Uterus (tissue), 4 donors: ENCODE measurements at places on chromosomes 7 and 10. TPM values are rescaled to one million over a fixed set of nuclear protein-coding genes. Genes with fewer than 3 reads are reported as not detected.

Gene PCDH15
- total RNA-seq, result 0.70 TPM

Gene ZYX
- total RNA-seq, result 494 TPM

Gene C10orf62
- total RNA-seq, result not detected

Gene PRRT4
- not detected for total RNA-seq

Gene FLNC
- total RNA-seq, result 114 TPM

Gene OR2A1
- 3.8 TPM for total RNA-seq

Gene ITGB8
- 40.7 TPM for total RNA-seq

Gene CDH23
- 42.4 TPM for total RNA-seq

Gene CFAP69
- 7.4 TPM for total RNA-seq

Gene OR6V1
- not detected for total RNA-seq

- DNase-seq, result no peak
Measured at GRCh38 chr10:103062854-103063590, 130.1 kb downstream of the NT5C2 start.

DNA sequence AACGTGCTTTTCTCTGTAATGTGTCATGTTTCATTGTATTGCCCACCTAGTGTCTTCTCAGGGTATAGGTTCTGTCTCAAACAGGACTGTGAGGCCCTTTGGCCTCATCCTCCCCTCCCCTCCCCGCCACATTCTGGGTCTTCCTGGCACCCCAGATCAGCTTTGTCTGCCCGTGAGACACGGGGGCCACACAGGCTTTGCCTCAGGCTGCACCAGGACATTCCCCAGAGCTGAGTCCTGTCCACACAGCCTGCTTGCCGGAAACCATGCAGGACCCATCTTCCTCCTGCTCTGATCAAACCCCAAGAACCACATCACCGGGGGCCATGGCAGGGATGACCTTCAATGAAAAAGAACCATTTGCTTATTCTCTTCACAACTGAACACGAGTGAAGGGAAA is 18.6 kb downstream of the MAT1A start:
- DNase-seq, result no peak

DNA sequence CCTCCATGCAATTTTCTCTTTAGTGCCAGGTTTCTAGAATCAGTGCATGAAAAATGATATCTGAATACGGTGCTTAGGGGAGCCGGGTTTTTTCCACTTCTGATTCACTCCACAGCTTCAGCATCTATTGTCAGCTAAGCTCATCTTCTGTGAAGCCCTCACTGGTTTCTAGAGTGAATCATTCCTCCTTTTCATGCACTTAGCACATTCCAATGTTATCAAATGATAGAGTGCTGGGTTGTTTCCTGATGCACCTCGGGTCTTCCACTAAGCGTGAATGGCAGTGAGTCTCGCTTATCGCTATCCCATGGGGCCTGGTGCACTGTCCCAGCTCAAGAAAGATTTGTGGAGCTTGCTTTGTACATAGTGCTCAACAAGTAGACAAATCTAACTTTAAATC is 170.9 kb upstream of the RHEB start:
- no peak for DNase-seq

DNA sequence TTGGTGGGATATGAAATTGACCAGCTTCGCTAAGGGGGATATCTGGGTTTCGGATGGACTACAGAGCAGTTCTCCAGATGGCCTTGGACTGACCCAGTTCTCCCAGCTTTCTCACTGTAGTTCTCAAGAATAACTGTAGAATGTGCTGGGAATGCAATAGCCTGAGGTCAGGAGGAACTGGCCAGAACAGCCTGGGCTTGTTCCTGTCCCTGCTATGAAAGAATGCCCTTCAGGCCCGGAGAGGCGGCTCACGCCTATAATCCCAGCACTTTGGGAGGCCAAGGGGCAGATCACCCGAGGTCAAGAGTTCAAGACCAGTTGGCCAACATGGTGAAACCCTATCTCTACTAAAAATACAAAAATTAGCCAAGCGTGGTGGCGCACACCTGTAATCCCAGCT is 12.3 kb upstream of the TSPAN14 start:
- DNase-seq, result no peak

GRCh38 chr10:85624511-85624910 is 742.1 kb downstream of the GRID1 start:
- DNase-seq, result no peak

- no peak for DNase-seq
Measured at GRCh38 chr7:144854839-144855424, 19.1 kb upstream of the TPK1 start.

DNA sequence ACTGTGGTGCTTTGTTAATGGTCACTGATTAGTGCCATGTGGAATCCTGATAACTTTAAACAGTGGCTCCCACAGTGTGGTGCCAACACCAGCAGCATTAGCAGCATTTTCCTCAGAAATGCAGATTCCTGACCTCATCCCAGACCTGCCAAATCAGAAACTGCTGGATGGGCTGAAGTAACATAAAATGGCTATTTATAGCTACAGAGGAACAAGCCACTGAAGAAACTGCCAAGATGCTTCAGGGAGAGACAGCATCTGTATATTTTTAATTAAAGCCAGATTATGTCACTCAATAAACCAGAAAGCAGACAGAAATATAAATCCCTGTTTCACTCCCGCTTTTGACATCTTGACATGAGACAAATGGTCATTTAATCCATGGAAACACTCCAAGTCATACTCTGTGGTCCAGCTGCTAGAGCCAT is 178.5 kb downstream of the AMPH start:
- no peak for DNase-seq

DNA sequence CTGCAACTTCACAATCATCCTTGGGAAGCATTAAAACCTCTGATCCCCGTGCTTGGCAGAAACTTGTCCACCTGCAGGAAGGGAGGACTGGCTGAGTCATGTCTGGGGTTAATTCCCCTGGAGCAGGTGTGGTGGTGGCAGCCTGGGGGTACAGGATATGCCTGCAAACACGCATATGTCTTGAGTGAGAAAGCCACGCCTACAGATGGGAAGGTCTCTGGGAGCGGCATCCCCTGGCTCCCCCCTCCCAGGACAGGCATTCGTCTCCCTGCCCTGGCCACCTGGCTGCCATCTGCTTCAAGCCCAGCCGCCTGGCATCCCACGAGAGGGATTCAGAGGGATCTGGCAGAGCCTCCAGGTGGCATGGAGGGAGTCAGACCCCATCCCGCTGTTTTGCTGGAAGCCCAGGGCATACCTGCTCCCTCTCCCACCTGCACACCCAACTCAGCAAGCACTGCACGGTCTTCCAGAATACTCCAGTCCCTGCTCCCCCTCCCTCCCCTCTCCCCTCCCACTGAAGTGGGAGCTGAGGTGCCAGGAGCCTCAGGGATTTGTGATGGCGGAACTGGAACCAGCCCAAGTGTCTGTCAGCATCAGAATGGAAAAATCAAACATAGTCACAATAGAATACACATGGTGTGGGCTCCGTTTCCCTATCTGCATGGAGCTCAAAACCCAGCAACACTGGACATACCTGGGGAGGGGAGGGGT is 61.0 kb downstream of the CAMK2B start:
- DNase-seq, result no peak

DNA sequence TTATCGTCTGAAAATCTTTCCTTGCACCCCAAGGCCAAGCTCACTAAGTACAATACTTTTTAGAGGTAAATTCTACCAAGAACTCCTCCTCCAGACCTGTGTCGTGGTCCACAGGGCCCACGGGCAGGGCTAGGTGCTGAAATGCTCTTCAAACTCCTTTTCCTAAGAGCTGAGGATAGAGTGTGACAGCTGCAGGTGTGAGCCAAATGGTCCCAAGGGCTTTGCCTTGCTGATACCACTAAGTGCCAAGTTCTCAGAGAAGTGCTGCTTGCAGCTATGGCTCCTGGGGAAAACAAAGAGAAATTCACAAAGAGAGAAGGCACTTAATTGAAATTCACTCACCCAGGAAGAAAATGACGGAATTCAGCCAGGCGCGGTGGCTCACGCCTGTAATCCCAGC is 868.9 kb upstream of the AUTS2 start:
- no peak for DNase-seq

GRCh38 chr10:7811000-7811399 is 7.3 kb upstream of the TAF3 start:
- DNase-seq, result no peak

- DNase-seq, result no peak
Measured at GRCh38 chr7:70590126-70590854, 541.7 kb upstream of the GALNT17 start.

GRCh38 chr10:2077231-2077630 is 339.9 kb upstream of the ADARB2 start:
- no peak for DNase-seq

DNA sequence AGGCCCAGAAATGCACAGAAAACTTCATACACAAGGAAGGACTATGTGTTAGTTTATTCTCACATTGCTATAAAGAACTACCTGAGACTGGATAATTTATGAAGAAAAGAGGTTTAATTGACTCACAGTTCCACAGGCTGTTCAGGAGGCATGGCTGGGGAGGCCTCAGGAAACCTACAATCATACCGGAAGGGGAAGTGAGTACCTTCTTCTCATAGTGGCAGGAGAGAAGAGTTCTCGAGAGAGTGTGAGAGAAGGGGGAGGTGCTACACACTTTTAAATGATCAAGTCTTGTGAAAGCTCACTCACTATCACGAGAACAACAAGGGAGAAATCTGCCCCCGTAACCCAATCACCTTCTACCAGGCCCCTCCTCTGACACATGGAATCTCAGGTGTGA is 16.8 kb upstream of the RAMP3 start:
- DNase-seq, result no peak

DNA sequence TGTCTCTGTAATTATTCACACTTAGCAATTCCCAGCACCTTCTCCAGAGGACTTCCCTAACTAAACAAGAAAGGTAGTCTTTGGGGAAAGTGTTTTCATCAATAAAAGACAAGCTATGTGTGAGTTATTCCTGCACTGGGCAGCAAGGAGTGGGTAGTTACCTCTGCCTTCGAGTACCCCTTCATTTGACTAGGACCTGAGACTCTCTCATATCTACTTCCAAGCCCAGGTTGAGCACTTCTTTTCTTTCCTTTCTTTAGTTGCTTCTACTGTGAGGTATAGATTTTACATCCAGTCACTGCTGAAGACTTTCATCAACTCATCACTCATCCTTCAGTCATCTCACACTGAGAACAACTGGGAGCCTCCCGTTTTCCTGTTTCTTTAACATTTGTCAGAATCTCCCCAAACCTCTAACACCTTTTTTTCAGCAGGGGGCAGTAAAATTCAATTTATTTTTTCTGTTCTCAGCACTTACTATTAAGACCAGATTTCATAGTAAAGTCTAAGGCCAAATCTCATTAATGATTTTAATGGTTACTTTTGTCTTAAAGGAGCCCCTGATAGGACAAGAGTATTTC is 80.1 kb upstream of the PRSS1 start:
- DNase-seq, result no peak

GRCh38 chr10:77921395-77921794 is 5.2 kb downstream of the DLG5 start:
- DNase-seq, result no peak

DNA sequence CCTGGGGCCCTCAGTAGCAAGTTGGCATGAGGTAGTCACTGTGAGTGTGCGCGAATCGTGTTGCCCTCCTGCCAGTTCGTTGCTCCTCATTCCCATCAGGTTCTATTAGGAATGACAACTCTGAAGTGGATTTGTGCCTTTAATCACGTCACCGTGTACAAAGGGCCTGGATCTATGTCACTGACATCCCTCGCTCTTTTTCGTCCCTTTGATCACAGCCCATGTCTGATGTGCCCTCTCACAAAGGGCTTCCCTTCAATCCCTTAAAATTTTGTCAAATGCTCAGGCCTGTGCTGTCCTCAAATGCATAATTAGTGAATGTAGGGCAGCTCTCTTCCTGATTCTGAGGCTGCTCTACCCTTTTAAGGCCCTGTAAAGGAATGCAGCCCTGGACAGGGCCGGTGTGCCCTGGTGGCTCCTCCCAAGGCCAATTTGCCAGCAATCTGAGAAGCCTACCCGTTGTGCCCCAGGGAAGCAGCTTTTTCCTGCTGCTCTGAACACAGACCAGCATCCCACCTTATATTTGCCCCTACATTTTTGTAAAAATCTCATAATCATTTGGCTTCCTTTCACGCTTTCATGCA is 93.6 kb downstream of the TMEM178B start:
- DNase-seq, result no peak

DNA sequence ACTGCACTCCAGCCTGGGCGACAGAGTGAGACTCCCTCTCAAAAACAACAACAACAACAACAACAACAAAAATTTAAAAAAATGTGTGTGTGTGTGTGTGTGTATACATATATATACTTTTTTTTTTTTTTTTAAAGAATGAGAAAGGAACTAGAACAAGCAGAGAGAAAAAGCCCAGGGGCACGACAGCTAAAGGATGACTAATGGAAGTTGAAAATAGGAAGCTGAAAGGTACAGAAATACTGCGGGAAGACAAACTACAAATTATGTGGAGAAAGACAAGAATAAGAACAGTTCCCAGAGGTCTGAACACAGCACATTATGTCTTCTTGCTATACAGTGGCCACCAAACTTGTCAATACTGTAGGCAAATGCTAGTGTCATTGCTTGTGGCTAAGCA is 141.9 kb upstream of the PRSS1 start:
- no peak for DNase-seq

- no peak for DNase-seq
Measured at GRCh38 chr7:36045326-36045725, 107.7 kb upstream of the EEPD1 start.

DNA sequence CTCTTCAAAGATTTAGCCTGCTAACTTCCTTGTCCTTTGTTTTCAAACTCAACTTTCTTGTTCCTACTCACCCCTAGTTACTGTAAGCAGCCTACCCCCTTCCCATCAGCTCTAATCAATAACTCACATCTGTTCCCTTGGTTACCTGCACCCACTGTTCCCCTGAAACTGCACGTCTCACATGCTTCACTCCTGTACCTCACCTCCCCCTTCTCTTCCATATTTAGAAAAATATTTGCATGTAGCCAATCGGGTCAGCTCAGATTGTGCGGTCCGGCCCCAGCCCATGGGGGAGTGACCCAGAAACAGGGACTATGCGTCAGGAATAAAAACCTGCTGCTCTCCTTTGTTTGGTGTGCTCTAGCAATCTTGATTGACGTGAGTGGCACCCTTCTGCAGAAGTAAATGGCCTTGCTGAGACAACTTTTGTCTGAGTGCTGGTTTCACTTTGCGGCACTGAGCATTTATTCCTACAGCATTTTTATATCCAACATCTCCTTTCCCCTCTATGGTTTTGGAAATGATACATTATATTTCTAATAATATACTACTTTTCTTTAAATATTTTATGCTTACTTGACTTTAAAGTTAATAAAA is 21.1 kb upstream of the FAM221A start:
- DNase-seq, result no peak

DNA sequence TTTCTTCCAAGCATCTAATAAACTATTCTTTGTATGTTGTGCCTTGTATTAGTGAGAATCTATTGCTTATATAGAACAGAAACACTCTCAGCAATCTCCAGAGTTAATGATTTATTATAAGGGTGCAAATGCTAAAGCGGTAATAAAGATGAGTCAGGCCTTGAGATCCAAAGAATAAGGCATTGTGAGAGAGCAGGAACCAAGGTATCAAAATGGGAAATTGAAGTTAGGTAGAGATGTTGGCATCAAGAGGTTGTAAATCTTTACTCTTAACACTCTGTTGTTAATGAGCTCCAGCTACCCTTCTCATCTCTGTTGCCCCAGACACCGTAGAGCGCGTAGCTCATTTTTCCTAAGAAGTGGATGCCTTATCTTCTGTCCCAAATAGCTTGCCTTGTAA is 375.2 kb downstream of the ARL4A start:
- DNase-seq, result no peak
